ENCODE measurements at places on chromosomes 5 and 9. TPM values are rescaled to one million over a fixed set of nuclear protein-coding genes. Genes with fewer than 3 reads are reported as not detected.

DNA sequence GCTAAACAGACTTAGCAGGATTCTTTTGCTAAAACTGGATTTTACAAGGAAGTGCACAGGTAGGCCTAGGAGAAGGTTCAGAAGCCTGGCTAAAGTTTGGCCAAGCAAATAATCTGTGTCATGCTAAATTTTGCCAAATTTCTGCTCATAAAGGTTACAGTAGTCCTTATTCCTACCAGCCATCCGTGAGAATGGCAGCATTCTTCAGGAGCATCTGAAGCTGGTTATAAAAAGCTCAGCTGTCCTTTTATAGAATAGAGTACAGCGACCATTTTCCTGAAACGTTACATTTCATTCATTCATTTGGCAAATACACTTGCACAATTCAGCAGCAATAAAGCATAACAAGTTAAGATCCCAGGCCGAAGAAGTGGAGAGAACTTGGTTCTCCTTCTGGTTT, 6.9 kb downstream of the GSN start:
- DNase-seq = no peak

- no peak for DNase-seq
Measured at GRCh38 chr5:120778491-120779484, 314.7 kb downstream of the PRR16 start.

- no peak for DNase-seq
Measured at GRCh38 chr5:172055421-172055820, 49.0 kb upstream of the FBXW11 start.

- DNase-seq = no peak
Measured at GRCh38 chr9:21592063-21592338, 109.9 kb upstream of the IFNE start.

DNA sequence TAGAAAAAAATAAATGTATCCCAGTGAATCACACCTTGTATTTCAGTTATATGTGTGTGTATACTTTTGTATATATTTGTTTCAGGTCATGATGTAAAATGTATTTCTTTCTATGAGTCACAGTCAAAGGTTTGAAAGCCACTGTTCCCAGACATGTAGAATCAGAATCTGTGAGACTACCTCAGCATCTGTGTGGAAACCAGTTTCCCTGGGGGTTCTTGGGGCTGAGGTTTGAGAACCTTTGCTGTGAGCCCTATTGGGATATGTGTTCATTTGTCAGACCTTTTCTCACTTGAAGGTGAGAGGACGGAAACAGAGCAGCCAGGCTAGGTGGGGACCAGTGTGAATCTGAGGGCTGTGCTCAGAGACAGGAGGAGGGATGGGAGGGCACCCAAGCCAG, 78.7 kb upstream of the SAP30L start:
- no peak for DNase-seq

The PCDHA7 gene
- total RNA-seq = not detected

DNA sequence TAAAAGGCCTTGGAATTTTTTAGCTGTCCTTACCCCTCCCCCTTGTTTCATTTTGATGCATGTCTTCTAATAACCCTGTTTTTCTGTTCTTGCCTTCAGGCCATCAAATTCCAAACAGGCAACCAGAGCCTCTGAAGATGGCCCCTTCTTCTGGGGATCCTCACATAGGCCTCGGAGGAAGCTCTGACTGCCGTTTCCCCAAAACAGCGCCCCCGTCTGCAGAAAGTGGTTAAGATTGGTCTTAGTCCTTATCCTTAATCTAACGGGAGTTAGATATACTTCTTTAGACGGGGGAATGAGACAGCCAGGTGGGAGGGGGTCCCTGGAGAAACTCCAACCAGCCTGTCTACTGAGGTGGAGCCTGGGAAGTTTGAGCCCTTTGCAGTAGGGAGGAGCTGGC, 226.3 kb upstream of the ZNF608 start:
- no peak for DNase-seq

The RAI14 gene
- 6.7 TPM for total RNA-seq

GRCh38 chr5:6822556-6823343, 109.5 kb downstream of the TENT4A start:
- DNase-seq = no peak

The ORM2 gene
- total RNA-seq = not detected

- no peak for DNase-seq
Measured at GRCh38 chr5:115579747-115580173, 22.5 kb downstream of the TICAM2 start.

The TAF1L gene
- total RNA-seq = not detected

GRCh38 chr9:129252937-129253802, 75.1 kb upstream of the IER5L start:
- no peak for DNase-seq

DNA sequence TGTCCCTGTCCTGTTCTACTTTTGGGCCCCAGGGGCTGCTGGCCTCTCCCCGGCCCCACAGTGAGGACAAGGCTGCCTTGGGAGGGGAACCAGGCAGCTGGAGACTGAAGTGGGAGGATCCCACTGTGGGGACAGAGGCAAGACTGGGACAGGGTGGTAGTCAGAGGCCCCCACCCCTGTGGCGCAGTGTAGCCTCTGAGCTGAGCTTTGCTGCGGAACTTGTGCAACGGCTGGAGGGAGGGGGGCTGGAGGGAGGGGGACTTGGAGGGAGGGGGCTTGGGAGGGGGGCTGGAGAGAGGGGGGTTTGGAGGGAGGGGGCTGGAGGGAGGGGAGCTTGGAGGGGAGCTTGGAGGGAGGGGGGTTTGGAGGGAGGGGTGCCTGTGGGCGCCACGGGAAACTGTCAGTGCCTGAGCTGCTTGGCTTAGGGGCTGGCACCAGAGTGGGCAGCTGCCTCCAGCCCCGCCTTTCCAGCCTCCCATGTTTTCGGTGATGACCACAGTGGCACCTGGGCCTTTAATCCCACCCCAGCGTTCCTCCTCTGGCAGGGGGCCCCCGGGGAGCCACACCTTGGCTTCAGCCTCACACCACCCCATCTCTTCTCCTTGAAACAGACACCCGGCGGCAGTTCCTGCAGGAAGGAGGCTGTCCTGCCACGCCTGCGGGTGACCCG, 2.3 kb upstream of the FUT7 start:
- no peak for DNase-seq

- no peak for DNase-seq
Measured at GRCh38 chr5:59873113-59873512, 20.4 kb downstream of the PDE4D start.

The ZNF658 gene
- total RNA-seq = 1.7 TPM

DNA sequence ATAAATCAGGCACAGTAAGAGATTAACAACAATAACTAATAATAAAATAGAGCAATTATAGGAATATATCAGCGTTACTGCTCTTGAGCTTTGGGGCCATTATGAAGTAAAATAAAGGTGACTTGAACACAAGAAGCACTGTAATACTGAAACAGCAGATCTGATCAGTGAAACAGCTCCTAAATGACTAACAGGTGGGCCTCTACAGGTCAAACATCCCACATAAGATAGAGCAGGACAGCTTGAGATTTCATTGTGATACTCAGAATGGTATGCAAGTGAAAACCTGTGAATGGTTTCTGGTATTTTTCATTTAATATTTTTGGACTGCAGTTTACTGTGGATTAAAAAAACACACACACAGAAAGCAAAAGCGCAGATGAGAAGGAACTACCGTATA, 24.0 kb upstream of the MAP3K1 start:
- no peak for DNase-seq

DNA sequence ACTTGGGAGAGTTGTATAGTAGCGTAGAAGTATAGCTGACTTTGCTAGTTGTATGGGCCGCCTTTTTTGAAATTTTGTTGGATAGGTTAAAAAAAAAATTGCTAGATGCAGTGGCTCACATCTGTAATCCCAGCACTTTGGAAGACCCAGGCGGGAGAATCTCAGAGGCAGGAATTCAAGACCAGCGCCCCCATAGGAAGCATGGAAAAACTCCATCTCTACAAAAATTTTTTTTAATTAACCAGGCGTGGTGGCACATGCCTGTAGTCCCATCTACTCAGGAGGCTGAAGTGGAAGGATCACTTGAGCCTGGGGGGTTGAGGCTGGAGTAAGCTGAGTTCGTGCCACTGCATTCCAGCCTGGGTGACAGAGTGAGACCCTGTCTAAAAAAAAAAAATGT, 59.2 kb downstream of the SMC5 start:
- DNase-seq = no peak

DNA sequence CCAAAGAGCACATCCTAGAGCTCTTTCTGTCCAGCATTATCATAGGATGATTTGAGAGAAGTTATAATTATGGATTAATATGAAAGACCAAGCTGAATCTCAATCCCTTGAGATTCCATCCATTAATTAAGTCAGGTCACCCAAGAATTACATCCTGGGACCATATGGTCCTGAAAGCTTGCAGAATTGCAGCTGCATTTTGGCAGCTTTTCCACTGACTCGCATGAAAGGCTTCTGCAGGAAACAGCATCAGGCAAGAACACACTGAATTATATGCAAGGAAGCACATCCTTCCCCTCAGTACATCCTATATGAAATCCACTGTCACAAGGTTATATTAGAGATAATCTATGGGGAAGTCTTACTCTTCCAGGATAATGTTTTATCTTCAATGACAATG, 109.1 kb upstream of the CTNND2 start:
- no peak for DNase-seq

- no peak for DNase-seq
Measured at GRCh38 chr5:116144103-116144502, 59.3 kb downstream of the COMMD10 start.

Measured in activated naive CD4-positive, alpha-beta T cell treated with anti-CD3 and anti-CD28 coated beads for 36 hours (primary cell).